ENCODE measurements at places on chromosomes 5 and 9.

DNA sequence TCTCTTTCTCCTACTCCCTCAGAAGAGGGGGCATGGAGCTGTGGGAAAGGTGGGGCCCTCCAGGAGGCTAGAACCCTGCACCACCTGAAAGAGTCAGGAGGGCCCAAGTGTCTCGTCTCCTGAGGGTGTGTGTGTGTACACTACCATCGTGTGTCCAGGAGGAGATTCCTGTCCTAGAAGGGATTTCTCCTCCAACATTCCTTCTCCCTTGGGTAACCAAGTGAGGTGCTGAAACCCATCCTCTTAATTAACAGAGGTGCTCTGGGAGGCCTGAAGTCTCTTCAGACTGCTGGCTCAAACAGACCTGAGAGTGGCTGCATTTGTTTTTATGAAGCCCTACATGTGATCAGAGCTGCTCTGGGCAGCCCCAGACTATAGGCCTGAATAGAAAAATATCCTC, 61.1 kb upstream of the FAM169A start:
- DNase-seq = no peak

DNA sequence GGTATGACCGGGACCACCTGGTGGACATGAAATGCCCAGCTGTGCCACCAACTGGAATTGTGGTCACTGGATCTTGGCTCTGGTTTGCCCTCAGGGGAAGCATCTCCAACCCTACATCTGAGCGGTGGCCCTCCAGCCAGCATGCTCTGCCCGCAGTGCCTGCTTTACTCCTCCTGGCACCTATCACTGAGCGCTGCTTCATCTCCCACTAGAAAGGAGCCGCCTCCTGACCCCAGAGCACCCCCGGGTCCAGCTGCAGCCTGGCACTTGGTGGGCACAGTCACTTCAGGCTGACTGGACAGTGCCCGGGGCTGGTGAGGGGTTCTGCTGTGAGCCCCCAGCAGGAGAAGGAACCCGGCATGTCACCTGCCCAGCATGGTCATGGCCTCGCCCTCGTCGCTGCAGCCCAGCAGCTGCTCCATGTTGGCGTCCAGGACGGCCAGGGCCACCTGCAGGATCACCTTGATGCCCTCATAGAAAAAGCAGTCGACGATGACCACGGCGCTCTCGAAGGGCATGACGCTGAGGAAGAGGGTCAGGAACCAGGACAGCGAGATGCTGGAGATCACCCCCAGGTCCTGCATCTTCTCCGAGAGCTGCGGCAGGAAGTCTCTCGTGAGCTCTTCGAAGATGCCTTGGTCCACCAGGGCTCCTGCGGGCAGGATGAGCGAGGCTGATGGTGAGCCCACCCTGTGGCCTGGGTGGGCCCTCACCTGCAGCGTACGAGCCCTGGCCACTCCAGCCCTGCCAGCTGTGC, 16.1 kb upstream of the MRNIP start:
- no peak for DNase-seq

DNA sequence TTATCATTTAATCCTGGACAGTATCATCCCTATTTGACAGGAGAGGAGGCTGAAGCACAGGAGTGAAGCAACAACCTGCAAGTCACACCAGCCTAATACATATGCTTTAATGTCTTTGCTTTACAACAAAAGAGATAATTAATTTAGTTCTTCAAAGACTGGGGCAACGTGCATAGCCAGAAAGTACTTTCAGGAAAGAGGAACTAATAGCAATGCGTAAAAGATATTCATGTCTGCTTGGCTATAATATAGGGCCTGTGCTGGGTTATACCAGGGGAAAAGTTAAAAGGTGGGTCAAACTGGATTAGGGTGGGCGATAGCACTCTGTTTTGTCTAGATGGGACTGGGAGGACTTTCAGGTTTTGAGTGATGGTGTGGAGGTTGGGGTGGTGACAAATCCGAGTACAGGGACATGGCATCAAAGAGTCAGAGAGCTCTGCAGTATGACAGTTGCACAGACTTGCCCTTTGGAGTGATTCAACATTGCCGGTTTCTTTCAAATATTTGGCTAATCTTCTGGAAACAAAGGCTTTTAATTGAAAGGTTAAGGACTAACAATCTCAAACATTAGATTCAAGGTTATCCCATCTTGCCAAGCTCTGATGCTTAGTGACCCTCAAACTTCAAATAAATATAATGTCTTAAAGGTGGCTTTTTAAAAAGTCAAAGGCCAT, 11.9 kb downstream of the DAB2 start:
- DNase-seq = no peak

- no peak for DNase-seq
Measured at GRCh38 chr9:92964607-92965060, 17.3 kb downstream of the FGD3 start.

- DNase-seq = no peak
Measured at GRCh38 chr5:55004729-55005128, 19.3 kb upstream of the GZMK start.

DNA sequence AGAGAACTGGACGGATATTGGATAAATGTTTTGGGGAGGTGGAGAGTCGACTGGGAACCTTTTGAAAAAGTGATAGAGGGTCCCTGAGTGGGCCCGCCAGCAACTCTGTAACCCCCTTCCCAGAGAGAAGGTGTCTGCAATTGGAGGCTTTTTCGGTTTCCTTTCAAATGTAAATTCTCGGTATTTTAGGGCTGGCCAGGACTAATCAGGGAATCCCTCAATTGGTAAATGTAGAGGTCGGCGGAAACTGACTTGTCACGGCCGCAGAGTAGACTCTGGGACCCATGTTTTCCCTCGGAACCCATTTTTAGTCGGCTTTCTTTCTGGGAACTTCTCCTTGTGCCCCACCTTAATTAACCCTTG, 524 bp downstream of the CCNB1 start:
- DNase-seq = no peak

- DNase-seq = no peak
Measured at GRCh38 chr9:113715086-113715485, 161.0 kb upstream of the ZNF618 start.

- DNase-seq = no peak
Measured at GRCh38 chr5:116370886-116371285, 203.7 kb downstream of the SEMA6A start.

- DNase-seq = no peak
Measured at GRCh38 chr9:127853312-127854183, 910 bp downstream of the ENG start.

- no peak for DNase-seq
Measured at GRCh38 chr5:97525780-97526179, 342.7 kb upstream of the RIOK2 start.

DNA sequence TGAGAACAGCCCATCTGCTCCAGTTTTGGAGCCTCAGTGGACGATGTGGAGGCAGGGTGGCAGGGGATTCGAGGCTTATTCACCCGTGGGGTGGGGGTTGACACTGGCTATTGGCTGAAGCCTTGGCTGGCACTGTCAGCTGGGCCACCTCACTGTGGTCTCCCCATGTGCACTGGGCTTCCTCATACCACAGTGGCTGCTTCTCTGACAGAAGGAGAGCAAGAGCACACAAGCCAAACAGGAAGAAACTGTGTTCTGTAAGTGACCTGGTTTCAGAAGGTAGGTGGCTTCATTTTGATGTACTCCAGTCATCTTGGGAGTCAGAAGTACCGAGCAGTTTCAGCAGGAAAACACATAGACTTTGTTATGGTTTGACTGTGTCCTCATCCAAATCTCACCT, 24.7 kb upstream of the CTNND2 start:
- DNase-seq = no peak

GRCh38 chr5:148794729-148795561, 31.5 kb upstream of the ADRB2 start:
- no peak for DNase-seq

- DNase-seq = no peak
Measured at GRCh38 chr9:6522263-6522662, 109.3 kb downstream of the UHRF2 start.

- DNase-seq = no peak
Measured at GRCh38 chr9:16138561-16139491, 586.0 kb downstream of the CCDC171 start.

GRCh38 chr5:65034813-65035209, 266.1 kb downstream of the CWC27 start:
- no peak for DNase-seq

- no peak for DNase-seq
Measured at GRCh38 chr9:129490583-129491486, 130.1 kb downstream of the C9orf50 start.

- DNase-seq = no peak
Measured at GRCh38 chr5:176517053-176517661, 20.0 kb downstream of the RNF44 start.

- DNase-seq = no peak
Measured at GRCh38 chr5:106801554-106801953, 869.2 kb downstream of the EFNA5 start.

DNA sequence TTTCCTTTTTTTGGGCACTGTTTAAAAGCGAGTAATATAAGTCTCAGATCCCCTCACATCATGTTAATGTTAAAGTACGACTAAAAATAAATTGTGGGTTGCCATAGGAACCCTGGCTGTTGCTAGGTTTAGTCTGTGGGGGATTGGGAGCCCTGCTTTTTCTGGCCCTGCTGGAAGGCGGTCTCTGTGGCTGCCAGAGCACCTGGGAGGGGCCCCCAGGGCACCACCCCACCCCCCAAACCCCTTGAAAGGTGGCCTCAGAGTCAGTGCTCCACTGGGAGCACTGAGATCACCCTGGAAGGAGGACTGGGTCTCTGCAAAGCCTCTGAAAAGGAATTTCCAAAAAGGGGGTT, 66.2 kb upstream of the NEURL1B start:
- no peak for DNase-seq

All from stimulated activated CD4-positive, alpha-beta T cell treated with anti-CD3 and anti-CD28 coated beads, Interleukin-2, amount 100 ng/mL, for 48 hours (primary cell).